ENCODE measurements at places on chromosomes 4 and X.

- no peak for DNase-seq
Observed at GRCh38 chrX:41002026-41002425, 83.2 kb upstream of the USP9X start.

- no peak for DNase-seq
Observed at GRCh38 chr4:87017580-87018342, 83.0 kb downstream of the AFF1 start.

DNA sequence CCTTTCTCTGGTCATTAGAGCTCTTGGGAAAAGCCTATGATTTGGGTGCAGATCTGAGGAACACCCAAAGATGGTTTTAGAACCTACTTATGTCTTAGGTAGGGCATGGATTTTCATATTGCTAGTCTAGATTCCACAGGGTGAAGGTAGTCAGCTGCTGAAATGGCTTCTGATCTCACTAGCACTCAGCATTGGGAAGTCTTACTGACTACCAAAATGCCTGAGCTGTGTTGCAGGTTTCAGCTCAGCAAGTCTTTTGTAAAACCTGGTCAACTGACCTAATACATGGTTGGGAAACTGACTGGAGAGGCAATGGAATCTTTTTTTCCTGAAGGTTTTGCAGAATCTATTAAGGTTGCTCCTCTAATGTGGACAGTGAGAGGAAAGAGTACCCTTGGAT is 136.4 kb downstream of the CCNG2 start:
- no peak for DNase-seq

- no peak for DNase-seq
Observed at GRCh38 chrX:68112321-68112720, 321.0 kb downstream of the OPHN1 start.

DNA sequence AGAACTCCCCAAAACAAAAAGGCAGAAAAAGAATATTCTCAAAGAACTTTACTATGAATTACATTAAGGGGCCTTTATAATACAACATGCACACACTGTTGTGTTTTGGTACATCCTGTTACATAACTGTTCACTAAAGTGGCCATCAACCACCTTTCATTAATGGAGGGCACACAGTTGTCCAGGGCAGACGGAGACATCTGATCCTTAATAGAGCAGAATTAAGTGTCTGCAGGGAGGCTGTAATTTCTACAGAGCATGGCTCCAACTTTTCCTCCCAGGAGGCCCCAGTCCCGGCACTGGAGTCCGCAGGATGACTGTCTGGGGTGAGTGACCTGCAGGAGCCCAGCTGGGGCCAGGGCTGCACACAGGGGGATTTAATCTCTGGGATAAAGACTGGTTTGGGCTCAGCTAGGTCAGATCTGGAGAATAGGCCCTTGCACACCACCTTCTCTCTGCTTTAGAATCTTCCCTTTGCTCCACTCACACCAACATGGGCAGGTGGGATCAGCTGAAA is 233.4 kb downstream of the MAML3 start:
- no peak for DNase-seq

GRCh38 chrX:68429216-68429615 is 4.1 kb downstream of the OPHN1 start:
- DNase-seq, result no peak

- no peak for DNase-seq
Observed at GRCh38 chr4:62070291-62070852, 870.2 kb downstream of the ADGRL3 start.

DNA sequence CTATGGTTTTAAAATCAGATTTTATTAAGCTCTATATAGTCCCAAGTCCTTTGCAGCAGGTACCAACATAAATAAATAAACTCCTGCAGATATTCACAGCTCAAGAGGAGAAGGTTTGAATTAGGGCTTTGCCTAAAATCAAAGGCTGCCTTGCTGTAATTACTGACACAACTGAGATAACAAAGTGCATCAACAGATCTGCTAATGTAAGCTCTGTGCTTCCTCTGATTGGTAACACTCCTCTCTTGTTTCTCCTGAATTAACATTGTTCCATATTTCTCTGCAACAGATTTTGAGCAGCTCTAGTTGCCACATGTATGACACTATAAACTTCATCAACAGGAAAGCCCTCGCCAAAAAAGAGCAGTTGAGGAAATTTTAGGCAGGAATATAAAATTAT is 193.6 kb downstream of the SLC39A8 start:
- DNase-seq, result no peak

DNA sequence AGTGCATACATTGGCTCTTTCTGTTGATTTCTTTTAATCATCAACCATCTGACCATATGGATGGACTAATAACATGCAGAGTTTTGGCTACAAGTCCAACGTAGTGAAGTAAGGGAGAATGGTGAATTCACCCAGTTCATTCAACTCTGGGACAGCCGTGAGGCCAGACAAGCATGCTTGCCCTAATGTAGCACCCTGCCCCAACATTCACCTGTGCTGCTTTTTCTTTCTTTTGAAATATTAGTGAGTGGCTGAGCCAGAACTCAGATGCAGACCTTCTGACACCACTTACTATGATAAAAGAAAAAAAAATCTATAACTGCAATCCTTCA is 17.5 kb downstream of the ARSJ start:
- no peak for DNase-seq

DNA sequence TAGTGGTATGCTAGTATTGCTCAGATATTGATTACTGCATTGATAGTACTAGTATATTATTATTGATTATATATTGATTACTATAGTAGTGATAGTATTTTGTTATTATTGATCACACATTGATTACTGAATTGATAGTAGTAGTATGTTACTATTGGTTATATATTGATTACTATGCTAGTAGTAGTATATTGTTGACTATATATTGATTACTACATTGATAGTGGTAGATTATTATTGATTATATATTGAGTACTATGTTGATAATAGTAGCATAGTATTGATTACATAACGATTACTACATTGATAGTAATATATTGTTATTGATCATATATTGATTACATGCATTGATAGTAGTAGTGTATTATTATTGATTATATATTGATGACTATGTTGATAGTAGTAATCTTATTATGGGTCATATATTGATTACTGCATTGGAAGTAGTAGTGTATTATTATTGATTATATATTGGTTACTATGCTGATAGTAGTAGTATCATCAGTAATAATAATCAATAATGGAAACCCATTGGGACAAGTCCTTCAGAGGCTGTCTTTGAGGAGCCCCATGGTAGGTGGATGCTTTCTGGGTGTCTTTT is 30.6 kb downstream of the GYG2 start:
- no peak for DNase-seq

DNA sequence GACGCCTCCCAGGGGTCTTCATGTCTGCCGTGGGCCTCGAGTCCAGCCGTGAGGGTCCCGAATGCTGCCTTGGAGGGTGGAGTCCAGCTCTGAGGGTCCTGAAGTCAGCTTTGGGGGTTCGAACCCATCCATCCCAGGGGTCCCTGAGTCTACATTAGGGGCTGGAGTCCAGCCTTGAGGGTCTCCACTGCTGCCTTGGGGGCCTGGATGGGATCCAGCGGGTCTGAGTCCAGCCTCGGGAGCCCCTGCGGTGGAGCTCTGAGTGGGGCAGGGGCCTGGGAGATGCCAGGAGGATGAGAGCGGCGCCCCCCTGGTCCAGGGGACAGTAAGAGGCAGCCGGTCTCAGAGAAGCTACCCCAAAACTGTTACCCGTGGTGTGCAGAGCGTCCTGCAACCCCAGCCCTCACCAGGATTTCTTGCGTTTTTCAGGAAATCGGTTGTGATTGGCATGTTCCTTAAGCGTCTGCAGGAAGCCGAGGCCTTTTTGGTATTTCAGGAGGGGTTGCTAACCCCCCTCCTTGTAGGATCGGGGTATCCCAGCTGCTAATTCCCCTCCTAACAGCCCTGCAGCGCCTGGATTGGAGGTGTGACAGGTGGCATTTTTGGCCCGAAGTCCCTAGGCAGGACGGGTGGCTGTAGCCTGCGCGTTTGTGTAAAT is 1.7 kb upstream of the GTPBP6 start:
- DNase-seq, result no peak

DNA sequence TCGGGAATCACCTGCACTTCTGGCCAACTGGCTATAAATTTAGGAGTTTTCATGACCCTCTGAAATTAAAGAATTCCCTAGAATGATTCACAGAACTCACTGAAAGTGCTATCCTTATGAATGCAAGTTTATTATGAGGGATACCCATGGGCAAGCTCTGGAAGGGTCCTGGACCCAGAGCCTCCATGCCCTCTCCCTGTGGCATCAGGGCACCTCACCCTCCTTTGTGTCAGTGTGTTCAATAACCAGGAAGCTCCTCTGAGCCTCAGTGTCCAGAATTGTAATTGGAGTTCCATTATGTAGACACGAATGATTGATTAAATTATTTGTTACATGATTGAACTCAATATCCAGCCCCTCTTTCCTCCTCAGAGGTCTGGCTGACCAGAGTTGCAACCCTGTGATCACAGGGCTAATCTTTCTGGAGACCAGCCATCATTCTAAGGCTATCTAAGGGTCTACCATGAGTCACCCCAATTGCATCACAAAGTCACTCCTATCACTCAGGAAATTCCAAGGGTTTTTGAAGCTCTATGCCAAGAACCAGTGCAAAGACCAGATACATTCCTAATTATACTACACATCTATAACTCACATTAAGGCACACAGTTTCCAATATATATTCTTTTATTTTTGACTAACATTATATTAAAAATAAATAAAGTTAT is 8.9 kb downstream of the ANXA3 start:
- DNase-seq, result no peak

- DNase-seq, result no peak
Observed at GRCh38 chr4:169024762-169025161, 14.7 kb upstream of the CBR4 start.

- DNase-seq, result no peak
Observed at GRCh38 chrX:15405846-15406245, 21.6 kb upstream of the VEGFD start.

- no peak for DNase-seq
Observed at GRCh38 chr4:3388471-3389232, 53.1 kb upstream of the HGFAC start.

DNA sequence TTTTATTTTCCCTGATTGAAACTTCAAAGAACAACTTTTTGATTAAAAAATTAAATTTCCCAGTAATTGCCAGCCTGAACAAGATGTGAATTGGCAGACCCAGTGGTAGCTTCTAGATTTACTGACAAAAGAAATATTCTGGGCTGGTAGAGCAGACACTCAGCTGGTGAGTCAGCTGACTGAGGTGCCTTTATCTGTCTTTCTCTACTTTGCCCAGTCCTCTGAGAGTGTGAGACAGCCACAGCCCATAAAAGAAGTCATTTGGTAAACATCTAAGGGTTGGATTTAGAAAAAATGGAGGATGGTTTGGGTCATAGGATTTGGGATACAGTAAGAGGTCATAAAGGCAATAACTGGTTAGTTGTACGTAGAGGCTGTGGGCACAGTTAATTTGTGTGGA is 54.5 kb downstream of the CCSER1 start:
- DNase-seq, result no peak
